H9 (cell line): ENCODE measurements at places on chromosomes 3 and 15.

GRCh38 chr3:195104340-195104739 is 166.6 kb downstream of the XXYLT1 start:
- no peak for DNase-seq

DNA sequence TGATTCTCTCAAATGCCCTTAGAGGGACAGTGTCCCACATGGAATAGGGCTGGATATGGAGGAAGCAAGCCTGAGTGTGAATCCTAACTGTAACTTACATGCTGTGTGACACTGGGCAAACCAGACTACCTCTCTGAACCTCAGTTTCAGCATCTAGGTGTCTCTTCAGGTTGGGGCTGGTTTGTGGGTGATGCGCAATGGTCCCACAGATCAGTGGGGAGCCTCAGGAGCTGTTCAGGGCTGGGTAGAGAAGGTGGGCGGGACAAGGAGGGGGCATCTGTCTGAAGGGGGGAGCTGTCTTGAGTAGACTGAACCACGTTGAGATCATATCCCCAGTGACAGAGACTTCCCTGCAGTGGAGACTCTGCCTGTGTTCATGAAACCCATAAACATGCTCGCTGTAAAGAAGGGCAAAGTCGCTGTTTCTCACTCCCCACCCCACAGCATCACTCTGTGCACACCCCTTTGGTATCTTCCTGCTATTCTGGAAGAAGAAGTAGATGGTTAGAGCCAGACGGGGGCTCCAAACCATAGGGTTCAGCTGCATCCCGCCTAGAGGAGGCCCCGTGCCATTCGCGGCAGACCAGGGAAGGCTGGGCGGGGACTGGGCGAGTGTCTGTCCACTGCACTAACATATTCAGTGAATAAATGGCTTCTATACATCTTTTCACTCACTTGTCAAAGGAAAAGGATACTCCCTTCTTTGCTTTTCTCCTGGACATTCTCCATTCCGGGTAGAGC is 28.4 kb downstream of the SRPRB start:
- peak; percentile 3 for DNase-seq

- no peak for DNase-seq
Observed at GRCh38 chr3:100775226-100775625, 65.9 kb downstream of the TFG start.

DNA sequence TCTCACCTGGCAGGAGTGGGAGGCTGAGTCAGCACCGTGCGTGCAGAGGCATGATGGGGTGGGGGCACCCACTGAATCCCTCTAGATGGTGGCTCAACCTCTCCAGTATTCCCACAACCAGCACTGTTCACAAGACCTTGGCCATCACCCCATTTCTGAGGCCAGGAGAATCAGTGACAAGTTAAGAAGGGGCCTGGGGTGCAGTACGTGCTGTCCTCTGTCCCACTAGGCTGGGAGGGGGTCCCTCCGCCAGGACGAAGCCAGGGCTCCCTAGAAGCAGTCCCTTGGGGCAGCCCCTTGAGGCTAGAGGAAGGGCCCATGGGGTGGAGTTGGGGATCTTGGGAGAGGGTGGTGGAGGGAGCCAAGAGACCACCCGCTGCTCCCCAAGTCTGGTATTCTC is 4.8 kb downstream of the MYL3 start:
- DNase-seq = no peak

- DNase-seq = no peak
Observed at GRCh38 chr15:95129574-95129973, 898.2 kb downstream of the MCTP2 start.

DNA sequence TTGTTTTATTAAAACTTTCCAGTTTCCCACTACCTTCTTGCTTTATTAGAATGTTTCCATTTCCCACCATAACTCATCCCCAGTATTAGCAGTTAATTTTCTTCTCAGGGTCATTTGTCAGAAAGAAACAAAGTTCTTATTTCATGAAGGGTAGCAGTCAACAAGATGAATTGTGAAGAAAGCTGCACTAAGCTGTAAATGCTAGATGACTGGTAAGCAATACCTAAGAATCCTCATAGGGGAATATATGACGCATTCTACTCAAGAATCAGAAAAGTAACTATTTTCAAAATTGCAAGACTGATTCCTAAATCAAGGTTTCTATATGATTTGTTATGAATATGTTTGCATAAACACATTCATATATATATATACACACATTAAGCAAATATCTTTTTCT is 48.8 kb upstream of the WDR5B start:
- DNase-seq = no peak

GRCh38 chr15:38551720-38552648 is 12.6 kb downstream of the RASGRP1 start:
- no peak for DNase-seq

DNA sequence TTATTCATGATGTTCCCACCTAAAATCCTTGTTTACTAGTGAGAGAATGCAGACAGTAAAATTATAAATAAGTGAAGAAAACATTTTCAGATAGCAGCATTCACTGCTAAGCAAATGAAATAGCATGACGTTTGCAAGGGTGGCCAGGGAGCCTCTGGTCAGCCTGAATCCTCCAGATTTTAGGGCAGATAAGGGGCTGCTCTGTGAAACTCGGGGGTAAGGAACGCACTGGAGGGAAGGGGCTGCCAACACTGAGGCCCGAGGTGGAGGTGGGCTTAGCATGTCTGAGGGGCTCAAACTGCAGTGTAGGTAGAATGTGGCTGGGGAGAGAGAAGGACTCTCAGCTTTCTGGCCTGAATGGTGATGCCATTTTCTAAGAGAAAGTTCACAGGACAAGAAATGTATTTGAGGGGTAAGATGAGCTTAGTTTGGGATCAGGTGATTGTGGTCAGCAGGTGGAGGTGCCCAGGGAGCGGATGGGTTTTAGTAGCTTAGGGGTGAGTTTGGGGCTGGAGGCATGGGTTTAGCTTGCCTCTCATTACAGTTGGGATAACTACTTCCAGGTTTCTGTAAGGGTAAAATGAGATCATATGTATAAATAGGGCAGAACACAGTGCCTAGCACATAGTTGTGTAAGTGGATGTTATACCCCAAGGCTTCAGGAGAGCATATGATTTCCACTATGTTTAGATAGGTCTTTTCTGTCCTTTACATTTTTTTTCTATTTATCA is 20.5 kb downstream of the GPR171 start:
- no peak for DNase-seq

GRCh38 chr3:170079536-170080165 is 41.9 kb downstream of the GPR160 start:
- DNase-seq = no peak

DNA sequence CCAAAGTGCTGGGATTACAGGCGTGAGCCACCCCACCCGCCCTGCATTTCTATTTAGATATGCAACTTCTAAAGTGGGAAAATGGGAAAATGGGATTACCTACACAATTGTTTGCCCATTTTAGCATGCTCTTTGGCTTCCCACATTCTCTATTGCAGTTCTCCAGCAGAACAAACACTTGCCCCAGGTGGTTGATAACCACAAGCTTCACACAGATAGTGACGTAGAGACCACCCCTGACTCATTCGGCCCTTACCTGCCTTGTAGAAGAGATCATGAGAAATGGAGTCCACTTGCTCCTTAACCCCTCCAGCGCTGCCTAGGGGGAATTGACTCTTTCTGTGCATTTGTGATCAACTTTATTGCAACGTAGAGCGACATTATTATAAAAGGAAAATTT is 83.2 kb upstream of the RAP2B start:
- DNase-seq = no peak

DNA sequence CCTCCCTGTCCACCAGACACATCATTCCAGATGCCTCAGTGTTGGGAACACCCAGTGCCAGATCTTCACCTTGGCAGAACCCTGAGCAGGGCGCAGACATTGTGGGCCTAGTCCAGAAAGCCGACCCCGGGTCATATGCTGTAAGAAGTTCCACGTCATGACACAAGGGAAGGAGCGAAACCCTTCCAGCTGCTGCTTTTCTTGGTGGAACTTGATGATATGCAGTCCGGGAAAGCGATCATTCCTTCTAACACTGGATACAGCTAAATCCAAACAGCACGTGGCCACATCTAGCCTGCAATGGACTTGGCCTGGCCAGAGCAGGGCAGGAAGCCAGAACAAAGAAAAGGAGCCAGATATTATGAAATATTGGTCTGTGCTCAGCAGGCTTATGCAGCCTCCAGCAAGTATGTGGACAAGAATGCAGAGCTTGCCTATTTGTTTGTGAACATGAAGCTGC is 22.0 kb downstream of the GASK1A start:
- DNase-seq = no peak

- DNase-seq = no peak
Observed at GRCh38 chr3:138649134-138649533, 40.6 kb downstream of the FAIM start.

GRCh38 chr3:73499787-73500186 is 125.0 kb downstream of the PDZRN3 start:
- DNase-seq = no peak

- peak; percentile 54 for DNase-seq
Observed at GRCh38 chr15:83209333-83209732, 1.7 kb upstream of the HDGFL3 start.

DNA sequence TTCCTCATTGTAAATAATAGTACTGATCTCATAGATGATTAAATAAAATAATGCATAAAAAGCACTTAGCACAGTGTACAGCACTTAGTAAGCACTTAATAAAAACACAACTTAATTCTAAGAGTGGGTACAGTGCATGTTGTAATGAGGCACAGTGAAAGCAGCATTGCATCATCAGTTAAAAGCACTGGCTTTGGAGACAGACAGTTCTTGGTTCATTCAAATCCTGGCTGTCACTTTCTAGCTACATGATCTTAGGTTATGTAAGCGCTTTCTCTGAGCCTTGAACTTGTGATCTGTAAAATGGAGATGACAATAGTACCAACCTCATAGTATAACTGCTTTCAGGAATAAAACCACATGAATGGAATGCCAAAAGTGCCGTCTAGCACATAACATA is 151.5 kb downstream of the DPH6 start:
- no peak for DNase-seq

GRCh38 chr3:142287866-142288638 is 62.7 kb upstream of the GK5 start:
- no peak for DNase-seq

GRCh38 chr15:31128919-31129768 is 27.6 kb upstream of the TRPM1 start:
- DNase-seq = peak; percentile 76

GRCh38 chr3:10420745-10421475 is 84.5 kb downstream of the ATP2B2 start:
- no peak for DNase-seq

DNA sequence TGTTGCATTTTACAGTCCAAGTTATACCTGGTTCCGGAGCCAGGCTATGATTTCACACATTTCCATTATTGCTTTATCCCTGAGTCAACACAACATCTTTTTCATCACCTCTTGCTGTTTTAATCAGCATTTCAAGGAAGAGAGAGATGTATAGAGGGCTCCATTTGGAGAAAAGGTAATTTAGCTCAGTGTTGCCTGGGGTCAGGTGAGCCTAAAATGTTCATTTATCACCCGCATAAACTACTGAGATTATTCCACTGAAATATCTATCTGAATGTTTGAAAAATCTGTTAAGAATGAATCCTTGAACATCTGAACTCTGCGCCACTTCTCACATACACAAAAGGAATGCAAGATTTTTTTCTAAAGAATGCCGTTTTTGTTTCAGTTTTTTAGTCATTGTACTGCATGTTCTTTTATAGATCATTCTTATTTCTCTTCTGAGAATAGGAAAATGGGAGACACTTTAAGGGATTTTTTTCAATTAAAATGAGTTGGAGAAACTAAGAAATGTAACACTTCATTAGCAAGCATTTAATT is 51.5 kb upstream of the AGTR1 start:
- DNase-seq = no peak

DNA sequence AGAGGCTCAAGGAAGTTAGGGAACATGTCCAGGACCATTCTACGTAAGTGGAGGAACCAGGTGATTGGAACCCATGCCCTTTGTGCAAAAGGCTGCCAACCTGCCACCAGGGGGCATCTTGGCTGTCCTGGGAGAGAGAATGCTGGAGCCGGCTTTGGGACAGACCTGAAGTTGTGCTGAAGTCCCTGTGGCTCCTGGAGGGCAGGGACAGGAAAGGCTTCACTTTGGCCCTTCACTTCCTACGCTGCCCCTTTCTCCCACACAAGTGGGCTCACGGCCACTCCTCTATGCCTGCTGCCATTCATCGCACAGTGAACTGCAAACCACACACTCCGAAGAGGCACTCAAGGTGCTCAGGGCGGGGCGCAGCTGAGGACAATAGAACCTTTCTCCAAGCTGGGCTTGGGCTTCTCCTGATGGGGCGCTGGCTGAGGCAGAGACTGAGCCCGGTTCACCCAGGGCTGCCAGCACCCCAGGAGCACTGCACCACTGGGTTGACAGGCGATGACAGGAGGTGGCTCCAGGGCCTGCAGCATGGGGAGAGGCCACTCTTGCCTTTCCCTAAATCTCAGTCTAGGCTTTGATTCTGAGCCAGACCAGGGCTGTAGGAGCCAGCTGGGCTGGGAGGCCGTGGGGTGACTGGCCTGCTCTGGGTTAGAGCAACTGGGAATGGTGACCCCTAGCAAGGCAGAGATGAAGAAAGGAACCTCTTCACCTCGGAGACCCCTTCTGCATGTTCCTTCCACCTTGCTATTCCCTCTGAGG is 8.4 kb downstream of the SHF start:
- DNase-seq = peak; percentile 81
